ENCODE measurements at places on chromosomes 6 and 20. TPM values are rescaled to one million over a fixed set of nuclear protein-coding genes. Genes with fewer than 3 reads are reported as not detected.

The COL11A2 gene
- total RNA-seq, result 0.52 TPM

The PAK5 gene
- not detected for total RNA-seq

The CTCFL gene
- not detected for total RNA-seq

The SEL1L2 gene
- total RNA-seq, result not detected

DNA sequence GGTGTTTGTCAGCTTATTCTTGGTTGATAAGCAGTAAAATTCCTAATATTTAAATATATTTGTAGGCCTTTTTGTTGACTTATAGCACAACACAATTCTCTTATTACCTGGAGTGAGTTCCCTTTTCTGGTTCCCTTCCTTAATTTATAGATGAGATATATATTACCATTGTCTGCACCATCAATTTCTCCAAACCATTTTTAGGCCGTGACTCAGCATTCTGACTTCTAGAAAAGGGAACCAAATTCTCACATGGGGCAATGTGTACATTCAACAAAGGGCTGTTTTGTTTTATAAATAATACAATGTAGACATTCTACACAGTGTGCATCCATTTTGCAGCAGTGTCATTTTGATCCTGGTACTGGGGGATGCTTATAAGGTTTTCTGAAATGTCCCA lies 52.8 kb downstream of the NCOA7 start:
- DNase-seq, result no peak
- H3K27me3 ChIP-seq, result no peaks in the 10 kb centered on the region

DNA sequence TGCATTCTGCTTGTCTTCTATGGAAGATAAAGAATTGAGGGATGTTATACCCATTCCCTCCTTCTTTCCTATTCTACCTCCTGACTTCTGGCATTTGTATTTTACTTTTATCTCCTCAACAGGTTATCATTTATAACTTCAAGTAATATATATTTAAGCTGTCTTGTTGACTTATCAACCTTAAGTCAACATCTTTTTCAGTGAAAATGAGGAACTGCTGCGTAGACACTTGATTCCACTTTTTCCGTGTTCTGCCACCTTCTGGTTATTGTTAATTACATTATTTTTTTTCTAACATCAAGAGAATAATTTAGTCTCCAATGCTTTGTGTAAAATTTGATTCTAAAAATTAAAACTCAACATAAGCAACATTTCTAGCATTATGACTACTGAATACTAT lies 107.5 kb downstream of the PRKN start:
- no peak for DNase-seq
- H3K27ac ChIP-seq, result no peak overlapping the region
- no peak overlapping the region for H3K4me3 ChIP-seq
- H3K36me3 ChIP-seq, result no peaks in the 10 kb centered on the region
- no peaks in the 10 kb centered on the region for H3K4me1 ChIP-seq
- H3K27me3 ChIP-seq, result no peaks in the 10 kb centered on the region

- no peak overlapping the region for H3K4me3 ChIP-seq
- no peaks in the 10 kb centered on the region for H3K27me3 ChIP-seq
- DNase-seq, result no peak
Measured at GRCh38 chr20:56522311-56522710, 2.2 kb upstream of the FAM209A start.

Measured in T-helper 17 cell (primary cell).